ENCODE measurements at places on chromosomes 3 and 15.
A peak's percentile ranks its signal among the peaks of the same experiment; 100 is the strongest.

GRCh38 chr3:26838026-26838425, 215.5 kb downstream of the LRRC3B start:
- DNase-seq = no peak

DNA sequence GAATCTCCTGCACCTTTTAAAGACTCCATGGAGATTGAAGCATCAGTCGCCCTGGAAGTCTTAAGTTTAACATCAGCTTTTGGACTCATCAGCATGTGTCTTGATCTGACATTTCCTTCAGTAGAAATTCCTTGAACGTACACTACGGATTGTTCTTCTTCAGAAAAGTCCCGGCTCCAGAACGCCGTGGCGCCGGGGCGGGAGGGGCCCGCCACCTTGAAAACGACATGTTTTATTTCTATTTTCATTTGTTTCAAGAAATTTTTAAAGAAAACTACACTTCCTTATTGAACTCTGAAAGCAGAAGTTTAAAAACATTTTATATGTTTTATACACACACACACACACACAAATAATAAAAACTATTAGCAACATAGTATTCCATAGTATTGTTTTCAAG, 32.6 kb upstream of the RAP2B start:
- no peak for DNase-seq

DNA sequence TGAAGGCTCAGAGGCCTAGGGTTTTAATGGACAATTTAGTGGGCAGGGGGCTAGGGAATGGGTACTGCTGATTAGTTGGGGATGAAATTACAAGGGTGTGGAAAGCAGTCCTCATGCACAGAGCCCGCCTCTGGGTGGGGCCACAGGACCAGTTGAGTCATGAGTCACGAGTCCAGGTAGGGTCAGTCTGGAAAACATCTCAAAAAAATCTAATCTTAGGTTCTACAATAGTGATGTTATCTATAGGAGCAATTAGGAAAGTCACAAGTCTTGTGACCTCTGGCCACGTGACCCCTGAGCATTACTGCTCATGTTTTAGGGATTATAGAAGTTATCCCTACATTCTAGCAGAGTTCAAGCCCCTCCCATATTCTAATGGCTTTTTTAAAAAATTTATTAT, 18.6 kb upstream of the IREB2 start:
- DNase-seq = peak; percentile 71

DNA sequence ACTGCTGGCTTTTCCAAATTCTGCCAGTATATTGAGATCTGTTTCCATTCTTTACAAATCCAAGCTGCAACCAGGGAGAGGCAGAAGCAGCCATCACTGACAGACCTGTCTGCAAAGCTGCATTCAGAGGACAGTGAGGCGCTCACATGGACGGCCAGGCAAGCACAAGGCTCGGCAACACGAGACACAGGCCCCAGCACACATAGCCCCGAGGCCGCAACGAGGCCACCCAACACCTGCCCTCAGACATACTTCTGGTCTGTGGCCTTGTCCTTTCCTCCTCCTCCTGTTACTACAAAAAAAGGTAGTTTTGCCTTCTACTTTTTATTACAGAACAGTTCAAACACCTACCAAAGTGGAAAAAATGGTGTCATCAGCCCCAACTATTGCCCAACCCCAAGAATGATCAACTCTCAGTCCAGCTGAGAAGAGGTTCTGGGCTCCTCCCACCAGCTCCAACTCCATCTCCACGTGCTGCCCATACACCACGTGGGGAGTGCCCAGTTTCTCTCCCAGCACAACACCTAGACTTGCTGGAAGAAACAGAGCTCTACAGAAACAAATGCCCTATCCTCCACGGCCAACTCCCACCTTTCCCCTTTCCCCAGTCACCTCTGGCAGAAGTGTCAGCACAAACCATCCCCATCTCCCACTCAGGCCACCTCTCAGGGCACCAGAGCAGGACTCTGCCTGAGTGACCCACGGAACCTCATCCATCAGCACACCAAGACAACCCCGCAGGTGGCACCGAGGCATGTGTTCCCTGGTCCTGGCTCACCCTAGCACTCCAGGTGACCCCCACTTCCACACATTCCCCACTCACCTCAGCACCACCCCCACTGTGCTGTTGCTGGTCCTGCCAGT, 7.4 kb downstream of the ZXDC start:
- DNase-seq = peak; percentile 38

- no peak for DNase-seq
Measured at GRCh38 chr3:128493570-128494366, 767 bp upstream of the GATA2 start.

All from Peyer's patch (tissue), 4 donors.